ENCODE measurements at places on chromosomes 3 and 15.

DNA sequence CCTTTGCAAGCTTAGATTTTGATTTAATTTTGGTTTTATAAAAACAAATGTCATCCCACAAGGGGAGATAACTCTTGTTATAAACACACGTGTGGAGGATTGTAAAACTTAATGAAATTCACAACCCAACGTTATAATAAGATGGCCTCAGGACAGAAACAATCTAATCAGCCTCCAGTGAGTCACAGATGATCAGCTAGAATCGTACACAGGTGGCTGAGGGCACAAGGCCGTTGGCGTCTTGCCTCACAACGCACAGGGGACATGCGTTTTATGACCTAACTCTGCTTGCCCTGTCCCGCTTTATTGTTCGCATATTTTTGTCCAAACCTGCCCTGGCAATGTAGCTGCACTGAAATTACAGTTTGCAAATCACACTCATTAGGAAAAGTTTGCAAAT lies 121.9 kb upstream of the PDZRN3 start:
- no peak for DNase-seq

GRCh38 chr3:94024385-94024784 lies 4.0 kb downstream of the STX19 start:
- DNase-seq, result no peak

GRCh38 chr15:46855388-46855787 lies 861.9 kb upstream of the SEMA6D start:
- no peak for DNase-seq

DNA sequence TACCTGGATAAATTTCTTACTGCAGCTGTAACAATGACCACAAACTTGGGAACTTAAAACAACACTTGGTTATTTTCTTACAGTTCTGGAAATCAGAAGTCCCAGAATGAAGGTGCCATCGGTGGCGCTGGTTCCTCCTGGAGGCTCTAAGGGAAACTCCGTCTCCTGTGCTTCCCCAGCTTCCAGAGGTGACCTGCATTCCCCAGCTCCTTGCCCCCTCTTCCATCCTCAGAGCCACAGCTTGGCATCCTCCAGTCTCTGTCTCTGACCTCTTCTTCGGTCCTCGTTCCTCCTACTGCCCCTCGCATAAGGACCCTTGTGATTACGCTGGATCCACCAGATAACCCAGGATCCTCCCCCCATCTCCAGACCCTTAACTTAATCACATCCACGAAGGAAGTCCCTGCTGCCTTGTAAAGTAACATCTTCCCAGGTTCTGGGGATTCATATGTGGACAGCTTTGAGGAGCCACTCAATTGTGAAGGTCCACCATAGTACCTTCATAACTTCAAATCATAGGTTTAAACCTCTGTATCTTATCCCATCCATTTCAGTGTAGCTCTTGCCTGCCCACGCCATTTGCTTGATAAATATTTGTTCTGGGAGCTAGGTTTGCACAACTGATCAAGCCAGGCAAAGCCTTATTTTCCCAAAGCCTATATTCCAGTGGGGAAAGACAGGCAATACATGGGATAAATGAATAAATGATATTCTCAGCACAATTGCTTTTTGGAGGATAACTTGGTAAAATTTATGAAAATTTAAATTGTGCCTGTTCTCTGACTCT lies 34.8 kb downstream of the KLF15 start:
- DNase-seq, result no peak

- no peak for DNase-seq
Observed at GRCh38 chr3:167120828-167121227, 259.3 kb downstream of the ZBBX start.

DNA sequence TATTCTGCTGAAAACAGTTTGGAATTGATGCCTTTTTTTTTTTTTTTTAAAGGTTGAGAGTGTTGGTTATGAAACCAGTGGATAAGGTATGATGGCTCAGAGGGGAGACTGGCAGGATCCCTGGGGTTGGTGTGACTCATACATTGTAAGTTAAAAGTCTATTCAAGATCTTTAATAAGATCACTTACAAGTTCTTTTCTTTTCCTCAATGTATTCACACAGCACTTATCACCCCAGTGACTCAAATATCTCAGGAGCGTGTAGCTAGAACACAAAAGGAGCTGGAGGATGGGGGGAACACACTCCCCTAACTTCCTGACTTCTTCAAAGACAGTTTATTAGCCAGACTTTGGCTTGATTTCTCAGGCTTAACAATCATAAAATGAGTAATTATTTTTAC lies 285.3 kb downstream of the SV2B start:
- no peak for DNase-seq

DNA sequence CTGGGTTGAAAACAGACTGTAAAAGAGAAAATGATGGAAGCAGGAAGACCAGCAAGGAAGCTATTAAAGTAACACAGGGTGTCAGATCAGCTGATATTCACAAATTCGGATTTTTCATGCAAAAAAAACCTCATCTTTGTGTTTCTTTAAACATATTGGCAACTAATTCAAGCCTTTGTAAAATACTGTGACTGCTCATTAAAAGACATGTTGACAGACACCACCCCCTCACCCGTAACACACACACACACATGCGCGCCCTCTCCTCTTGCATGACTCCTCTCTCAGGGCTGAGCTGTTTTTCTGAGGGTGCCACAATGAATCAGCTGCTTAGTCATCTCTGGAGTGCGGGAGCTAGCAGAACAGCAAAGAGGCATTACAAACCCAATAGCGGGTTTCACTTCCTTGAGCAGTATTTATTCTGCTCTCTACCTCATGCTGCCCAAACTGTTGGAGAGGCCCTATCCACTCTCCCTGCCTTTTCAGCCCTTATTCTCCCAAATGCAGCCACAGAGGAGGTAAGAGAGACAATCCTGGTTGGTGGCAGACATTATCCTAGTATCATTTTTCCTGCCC lies 35.8 kb upstream of the CCDC80 start:
- peak; percentile 89 for DNase-seq
